ENCODE measurements at places on chromosomes 16 and 17.

DNA sequence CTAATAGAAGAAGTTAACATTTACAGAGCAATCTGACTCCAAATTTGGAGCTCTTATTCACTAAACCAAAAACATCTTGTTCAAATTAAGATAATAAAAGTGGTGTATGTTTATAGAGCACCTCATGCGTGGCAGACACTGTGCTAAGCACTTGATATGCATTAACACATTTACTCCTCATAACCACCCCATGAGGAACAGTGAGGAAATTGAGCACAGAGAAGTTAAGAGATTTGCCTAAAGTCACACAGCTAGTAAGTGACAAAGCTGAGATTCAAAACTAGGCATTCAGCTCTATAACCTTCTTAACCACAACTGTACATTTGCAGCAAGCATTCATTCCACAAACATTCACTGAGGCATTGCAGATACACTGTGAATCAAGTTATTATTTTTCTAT, 94.0 kb downstream of the VAT1L start:
- no peak for DNase-seq

DNA sequence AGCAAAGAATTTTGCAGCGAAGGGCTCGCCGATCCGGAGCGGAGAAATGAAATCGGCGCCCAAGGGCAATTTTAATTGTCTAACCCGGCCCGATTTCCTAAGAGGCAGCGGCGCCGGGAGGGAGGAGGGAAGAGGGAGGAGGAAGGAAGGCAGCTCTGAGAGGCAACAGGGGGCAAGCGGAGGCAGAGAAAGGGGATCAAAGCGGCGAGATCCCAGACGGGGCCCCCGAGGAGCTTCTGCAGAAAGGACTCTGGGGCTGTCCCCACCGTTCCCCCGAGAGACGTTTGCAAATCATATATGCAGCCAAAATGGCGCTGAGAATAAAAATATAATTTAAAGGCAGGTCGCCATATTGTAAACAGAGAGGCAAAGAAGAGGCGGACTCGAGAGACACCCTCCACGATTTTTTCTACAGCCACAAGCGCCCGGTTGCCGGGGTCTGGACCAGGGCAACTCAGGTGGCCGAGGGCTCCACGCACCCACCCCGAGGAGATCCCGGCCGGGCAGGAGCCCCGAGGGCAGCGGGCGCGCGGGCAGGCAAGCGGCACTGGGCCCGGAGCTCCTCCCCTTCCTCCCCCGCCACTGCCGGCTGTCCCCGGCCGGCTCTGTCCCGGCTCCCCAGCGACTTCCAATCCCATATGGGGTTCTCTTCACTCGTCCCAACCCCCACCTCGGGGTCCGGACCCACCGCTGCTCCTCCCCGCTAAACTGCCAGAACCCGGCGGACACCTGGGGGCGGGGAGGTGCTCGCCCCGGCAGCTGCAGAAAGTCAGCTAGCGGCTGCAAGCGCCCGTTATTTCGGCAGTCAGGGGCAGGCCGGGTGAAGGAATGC, 1.9 kb downstream of the PHF12 start:
- no peak for DNase-seq

DNA sequence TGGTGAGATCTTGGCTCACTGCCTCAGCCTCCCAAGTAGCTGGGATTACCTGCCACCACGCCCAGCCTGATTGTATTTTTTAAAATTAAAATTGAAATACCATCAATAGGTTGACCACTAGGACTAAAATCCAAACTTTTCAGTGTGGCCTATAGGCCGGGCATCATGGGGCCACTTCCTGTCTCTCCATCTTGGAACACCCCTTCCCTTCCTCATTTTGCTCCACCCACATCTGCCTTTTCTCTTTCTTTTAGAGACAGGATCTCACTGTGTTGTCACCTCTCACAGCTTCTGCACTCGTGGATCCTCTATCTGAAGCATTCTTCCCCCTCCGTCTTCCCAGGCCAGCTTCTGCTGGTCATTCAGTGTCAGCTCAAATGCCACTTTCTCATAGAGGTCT, 57.0 kb downstream of the BMERB1 start:
- DNase-seq: no peak

DNA sequence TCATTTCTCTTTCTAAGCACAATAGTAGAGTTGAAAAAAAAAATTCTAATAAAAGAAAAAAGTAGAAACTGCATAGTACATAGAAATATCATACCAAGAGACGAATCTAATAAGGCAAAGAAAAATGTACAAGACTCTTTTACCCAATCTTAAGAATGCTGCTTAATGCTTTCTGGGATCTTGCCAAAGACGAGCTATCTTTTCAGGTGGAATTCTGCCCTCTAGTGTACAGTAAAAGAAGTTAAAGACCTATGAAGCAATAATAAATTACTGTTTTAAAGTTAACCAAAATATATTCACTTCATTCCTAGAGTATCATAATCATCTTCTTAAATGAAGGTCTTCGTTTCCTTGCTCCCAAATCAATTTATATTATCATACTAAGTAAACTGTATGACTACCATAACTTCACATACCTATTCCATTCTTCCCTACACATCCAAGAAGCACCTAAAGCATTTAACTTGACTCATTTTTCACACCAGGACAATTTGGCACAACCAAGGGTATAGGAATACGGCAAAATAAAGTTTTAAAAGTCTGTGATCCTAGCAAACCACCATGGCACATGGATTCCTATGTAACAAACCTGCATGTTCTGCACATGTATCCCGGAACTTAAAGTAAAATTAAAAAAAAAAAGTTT, 47.7 kb downstream of the CFDP1 start:
- no peak for DNase-seq

- peak; percentile 51 for DNase-seq
Observed at GRCh38 chr16:77675464-77676324, 46.6 kb upstream of the NUDT7 start.

DNA sequence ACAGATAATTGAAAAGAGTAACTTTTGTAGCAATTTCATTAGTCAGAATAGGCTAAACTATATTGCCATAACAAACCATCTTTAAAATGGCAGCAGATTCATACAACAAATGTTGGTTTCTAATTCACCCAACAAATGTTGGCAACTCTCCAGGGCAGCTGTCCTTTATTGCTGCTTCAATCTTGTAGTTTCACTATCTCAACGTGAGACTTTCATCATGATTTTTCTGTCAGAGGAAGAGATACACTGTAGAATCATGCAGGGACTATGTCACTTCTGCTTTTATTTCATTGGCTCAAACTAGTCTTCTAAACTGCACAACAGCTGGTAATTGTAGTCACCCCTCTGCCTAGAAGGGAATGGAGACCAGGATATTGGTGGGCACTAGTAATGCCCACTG, 174.2 kb downstream of the TANC2 start:
- no peak for DNase-seq

DNA sequence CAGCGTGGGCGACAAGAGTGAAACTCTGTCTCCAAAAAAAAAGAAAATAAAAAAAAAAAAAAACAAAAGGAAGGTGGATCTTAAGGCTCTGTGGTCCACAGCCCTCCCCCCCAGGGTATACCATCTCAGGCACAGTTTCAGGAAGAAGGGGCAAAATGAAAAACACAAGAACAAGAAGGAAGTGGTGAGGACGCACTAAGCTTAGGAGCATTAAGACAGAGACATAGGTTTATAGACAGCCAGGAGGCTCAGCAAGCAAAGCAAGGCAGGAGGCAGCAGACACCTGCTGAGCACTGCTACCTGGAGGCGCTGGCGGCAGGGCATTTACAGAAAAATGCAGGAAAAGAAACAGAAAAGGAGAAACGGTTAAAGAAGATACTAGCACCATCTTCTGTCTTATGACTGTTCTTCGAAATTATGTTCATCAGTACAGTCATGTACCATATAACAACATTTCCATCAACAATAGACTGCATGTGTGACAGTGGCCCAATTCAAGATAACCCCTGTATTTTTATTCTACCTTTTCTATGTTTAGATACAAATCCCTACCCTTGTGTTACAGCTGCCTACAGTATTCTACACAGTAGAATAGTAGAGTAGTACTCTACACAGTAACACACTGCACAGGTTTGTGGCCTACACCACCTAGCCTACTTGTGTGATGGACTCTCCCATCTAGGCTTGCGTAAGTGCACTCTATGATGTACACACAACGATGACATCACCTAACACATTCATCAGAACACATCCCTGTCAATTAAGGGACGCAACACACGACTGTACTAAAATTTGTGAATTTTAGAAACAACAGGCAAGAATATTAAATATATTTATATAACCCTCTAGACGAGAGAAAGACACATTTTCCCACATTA, 62.5 kb downstream of the XPO6 start:
- DNase-seq: no peak

All from GM12891 (cell line).